ENCODE measurements at places on chromosomes 1 and 21.
A peak's percentile ranks its signal among the peaks of the same experiment; 100 is the strongest.

DNA sequence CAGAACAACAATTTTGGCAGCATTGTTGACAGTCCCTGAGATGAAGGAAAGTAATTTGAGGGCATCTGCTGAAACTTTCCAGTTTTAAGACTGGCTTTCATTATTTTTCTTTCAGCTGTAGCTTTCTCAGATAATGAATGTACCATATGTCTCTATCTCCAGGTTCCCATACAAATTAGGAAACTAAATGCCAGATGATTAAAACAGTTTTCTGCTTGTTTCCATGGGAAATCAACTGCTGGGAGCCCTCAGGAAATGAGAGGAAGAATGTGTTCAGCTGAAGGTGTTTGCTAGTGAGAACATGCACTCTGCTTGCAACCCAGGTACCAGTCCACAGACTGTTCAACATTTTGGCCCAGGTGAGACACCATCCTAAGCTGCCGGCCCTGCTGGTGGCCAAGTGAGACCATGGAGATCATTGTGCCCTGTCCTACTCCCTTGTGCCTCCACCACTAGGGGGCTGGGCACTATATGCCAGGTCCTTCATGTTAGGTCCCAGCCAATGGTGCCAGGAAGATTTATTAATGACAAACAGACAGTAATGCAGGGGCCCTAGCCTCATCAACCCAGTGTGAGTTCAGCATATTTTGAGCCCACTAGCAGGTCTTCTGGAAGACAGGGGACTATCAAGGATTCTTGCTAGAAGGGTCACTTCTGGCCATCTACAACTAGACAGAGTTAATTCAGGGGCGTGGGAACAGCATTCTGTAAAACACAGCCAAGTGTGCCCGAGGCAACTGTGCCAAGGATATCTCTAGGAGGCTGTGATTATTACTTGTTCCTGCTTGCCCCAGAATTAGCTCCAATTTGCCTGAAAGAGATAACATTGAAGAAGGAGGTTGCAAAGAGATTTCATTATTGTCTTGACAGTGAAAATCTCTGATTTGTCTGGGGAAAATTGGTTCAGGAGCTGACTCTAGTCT is 17.0 kb upstream of the LRRC8C start:
- no peak for DNase-seq

GRCh38 chr1:157968508-157968907 is 24.9 kb upstream of the KIRREL1 start:
- DNase-seq: peak; percentile 61

GRCh38 chr1:177106196-177106595 is 58.3 kb downstream of the ASTN1 start:
- DNase-seq: no peak

DNA sequence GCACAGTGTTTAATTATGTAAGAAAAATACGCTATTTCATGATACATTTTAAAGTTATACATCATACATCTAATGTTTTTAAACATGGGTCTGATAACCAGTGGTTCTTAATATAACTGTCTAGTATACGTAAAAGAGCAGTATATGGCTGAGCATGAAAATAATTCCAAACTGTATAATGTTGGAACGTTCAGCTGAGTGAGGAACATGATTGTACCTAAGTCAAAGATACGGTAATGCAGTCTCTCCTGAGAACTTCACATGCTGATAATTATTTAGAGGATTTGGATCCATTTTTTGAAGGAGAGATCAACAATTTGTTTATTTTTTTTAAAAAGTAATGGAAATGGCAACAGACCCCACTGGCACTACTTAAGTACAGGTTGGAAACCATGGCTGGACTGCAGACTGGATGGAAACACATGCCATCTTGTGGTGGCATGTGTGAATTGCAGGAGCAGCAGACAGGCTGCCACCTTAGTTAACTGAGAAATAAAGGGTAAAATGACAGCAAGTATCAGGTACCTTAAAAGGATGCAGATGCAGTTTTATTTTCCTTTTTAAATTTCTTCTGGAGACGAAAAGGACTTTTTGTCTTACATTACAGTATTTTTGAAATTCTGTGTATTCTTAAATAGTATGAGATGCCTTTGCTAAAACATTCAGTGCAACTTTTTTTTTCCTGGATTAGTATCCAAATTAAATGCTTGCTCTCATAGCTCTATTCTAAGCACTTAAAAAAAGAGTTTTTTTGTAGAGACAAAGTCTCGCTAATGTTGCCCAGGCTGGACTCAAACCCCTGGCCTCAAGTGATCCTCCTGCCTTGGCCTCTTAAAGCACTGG is 73.8 kb downstream of the MTR start:
- peak; percentile 50 for DNase-seq

- DNase-seq: no peak
These were observed 857 bp upstream of the AK5 start for GRCh38 chr1:77280962-77281361.

DNA sequence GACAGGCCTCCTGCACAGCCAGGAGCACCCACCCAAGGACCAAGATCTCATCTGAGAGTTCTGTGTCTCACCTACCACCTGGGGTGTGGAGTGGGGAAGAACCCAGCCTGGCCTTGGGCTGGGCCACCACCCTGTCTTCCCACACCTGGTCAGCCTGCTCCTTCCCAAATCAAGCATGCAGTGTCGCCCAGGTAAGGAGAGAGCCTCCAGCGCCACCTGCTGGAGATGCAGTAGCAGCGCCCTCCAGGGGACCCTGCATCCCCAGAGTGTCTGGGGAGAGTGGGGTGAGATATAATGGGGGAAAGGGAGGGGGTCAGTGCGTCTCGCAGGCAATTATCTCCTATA is 32.3 kb downstream of the KIAA2013 start:
- peak; percentile 21 for DNase-seq
